CD4-positive, alpha-beta T cell treated with Interleukin-15 for 4 hours (primary cell): ENCODE measurements at places on chromosomes 2 and 18.

- DNase-seq = no peak
These were observed 274.0 kb downstream of the RNF152 start for GRCh38 chr18:61618816-61619215.

DNA sequence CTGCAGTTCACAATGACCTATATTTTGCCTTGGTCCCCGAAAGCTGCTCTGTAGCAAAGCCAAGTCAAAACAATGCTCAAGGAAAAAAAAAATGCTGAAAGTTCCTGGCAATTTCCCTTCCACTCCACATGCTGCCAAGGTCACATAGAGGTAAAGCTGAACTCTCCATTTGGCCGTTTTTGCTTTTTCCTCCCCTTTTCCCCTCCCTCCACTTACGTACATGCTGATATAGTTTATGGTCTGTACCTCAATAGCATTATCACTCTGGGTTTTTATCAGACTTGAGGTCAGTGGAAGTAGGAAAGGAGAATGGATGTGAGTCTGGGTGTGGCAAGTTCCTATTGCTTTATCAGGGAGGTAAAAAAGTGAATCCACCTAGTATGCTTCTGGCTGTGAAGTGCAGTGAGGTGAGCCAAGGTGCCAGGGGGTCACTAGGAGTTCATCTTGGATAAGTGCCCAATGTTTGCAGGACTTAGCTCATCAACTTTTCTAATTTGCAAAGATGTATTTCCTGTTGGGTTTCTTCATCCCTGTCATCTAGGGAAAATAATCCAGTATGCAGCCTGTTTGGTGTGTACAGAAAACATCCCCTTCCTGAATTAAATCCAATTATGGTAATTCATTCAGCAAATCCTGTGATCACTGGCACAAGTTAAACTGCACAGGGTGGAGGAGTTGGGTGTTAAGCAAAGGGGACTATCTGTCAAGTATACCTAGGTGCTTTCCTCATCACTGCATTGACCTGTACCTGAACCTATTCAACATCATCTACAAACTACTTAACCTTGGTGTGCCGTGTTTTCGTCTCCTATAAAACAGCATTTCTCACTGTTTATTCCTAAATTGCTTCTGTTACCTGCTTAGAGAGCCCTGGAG, 124.3 kb upstream of the CYP26B1 start:
- DNase-seq = no peak

DNA sequence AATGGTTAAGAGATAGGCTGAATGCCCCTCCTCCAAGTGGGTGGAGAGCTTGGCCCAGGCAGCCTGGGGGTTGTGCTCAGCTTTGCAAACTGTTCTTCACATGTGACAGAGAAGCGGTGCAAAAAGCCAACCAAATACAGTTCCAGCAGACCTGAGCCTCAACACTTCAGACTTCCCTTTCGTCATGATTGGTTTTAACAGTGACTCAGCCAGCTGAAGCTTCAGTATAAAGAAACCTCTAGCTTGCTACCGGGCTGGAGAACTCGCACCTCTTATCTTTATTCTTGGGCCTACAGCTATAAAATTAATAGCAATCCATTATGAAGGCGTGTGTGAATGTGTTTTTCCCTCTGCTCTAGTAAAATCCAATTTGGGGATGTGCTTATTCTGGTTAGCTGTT, 20.0 kb downstream of the SETBP1 start:
- DNase-seq = peak; percentile 46

DNA sequence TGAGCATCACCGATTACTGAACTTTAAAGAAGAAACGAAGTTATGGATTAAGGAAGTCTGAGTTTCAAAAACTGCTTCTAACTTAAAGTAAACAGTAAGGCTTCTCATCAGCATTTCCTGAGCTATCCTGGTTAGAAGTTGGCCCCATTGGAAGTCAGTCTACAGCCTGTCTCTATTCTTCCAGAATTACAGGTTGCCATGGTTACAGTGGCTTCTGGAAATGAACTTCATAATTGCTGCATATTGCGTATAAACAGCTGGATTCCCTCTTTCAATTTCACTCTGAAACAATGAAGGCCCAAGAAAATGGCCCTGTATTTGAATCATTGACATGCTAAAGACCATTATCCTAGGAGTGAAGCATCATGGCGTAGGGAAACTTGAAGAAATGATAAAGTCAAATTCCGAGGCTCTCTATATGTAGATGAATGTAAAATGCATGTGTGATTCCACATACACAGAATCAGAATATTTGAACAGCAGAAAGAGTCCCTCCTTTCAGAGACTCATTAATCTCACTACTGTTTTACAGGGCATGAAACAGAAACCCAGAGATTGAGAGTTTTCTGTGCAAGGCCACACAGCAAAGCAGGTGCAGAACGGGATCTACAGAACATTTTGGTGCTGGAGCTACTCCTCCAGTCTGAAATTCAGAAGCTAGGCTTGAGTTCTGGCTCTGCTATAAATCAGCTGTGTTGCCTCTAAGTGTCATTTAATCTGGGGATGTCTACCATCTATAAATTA, 856.4 kb upstream of the CELF4 start:
- no peak for DNase-seq

DNA sequence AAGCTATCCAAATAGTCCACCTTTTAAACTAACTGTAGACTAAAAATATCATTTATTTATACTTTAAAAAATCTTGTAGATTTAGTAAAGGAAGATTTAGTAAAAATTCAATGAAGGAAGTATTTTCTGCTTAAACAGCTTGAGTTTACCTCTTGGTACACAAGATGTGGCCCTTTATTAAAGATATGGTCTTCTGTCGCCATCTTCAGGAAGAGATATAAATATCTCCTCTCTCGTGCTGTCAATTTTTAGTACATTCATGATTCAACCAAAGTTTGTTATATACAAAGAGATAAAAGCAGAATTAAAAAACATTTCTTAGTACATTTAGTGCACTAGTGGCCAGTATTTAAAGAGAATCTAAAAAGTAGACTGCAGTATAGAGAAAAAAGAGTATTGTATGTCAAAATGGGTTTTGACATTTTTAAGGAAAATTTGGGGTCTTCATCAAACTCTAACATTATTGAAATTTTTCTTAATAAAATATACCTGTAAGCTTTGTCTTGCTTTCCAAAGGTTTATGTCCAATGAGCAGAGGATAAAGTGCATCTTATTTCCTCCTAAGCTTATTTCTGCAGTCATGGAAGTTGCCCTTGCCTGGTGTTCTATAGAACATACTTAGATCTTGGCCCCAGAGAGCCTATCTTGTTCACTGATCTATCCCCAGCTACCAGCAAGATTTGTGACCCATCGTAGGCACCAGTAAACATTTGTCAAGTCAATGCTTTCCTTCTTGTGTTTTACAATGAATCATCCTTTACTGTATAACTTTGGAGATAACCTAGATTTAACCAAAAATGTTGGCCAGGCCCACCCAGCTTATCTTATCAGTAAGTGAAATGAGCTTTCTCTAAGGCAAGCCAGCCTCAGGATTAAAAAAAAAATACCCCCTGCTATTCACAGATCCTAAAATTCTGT, 18.5 kb upstream of the EML6 start:
- DNase-seq = peak; percentile 67

DNA sequence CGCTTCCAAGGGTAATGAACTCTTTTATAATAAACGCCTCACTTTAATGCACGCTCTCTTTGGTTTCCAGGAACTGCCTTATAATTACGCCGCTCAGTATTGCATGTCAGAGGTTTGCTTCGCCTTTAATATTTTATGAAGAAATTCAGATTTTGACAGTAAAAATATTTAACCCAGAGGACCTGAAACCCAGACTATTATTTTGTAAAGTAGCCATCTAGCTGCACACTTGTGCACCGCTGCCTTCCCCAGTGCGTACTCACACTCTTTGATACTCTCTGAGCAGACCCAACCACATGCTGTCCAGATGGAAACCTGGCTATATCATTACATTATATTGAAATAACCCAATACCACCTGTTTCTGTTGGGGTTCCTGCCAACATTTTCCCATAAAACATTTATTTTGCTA, 270.1 kb downstream of the C1D start:
- no peak for DNase-seq

DNA sequence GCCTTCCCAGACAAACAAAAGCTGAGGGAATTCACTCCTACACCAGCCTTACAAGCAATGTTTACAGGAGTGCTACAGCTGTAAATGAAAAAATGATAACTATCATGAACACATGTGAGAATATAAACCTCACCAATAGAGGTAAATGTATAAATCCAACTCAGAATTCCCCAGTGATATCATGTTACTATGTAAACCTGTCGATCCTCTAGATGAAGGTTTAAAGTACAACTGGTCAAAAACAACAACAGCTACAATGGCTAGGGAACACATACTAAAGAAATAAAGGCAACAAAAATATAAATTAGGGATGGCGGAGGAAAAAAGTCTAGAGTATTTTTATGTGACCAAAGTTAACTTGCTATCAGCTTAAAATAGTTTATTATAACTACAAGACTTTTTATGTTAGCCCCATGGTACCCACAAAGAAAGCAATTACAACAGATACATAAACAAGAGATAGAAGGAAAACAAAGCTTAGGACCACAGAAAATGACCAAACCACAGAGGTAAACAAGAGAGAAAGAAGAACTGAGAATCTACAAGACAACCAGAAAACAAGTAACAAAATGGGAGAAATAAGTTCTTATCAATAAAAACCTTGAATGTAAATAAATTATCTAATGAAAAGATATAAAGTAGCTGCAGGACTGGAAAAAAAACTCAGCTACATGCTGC, 8.3 kb downstream of the CERKL start:
- DNase-seq = no peak

DNA sequence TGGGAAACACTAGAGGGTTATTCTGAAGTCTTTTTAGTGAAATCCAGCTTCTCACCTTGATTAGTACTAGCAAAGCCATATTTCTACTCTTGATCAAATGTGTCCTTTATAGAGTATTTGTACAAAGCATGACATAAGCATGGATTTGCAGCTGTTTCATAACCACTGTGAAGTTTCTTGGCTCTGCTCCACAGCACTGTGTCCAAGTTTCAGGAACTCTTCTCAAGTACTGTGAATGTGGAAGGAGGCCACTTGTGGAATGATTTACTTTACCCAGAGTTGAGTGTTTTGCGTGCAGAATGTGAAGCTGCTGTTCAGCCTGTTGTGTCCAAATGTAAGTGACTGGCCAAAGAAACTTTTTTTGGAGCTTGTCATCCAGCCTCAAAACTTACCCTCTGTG, 16.2 kb upstream of the MAPRE2 start:
- no peak for DNase-seq
